ENCODE measurements at places on chromosomes 1 and 21.

GRCh38 chr21:44918107-44918470 lies 2.6 kb downstream of the ITGB2 start:
- DNase-seq: no peak

GRCh38 chr21:39666681-39667315 lies 54.1 kb downstream of the B3GALT5 start:
- no peak for DNase-seq

DNA sequence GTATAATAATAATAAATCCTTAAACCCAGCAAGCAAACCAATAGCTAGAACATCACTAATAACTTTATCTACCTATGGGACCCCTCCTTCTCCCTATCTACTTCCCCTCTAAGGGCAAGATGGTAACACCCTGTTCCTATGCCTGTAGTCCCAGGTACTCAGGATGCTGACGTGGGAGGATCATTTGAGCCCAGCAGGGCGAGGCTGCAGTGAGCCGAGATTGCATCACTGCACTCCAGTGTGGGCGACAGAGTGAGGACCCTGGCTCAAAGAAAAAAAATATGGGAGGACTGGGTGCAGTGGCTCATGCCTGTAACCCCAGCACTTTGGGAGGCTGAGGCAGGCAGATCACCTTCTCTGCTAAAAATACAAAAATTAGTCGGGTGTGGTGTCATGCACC lies 143.1 kb upstream of the SLC45A1 start:
- DNase-seq: no peak

- DNase-seq: no peak
Observed at GRCh38 chr1:84930831-84931230, 37.8 kb upstream of the LPAR3 start.

GRCh38 chr1:245651093-245651492 lies 496.3 kb downstream of the KIF26B start:
- DNase-seq: no peak
